ENCODE measurements at places on chromosomes 2 and 18.

DNA sequence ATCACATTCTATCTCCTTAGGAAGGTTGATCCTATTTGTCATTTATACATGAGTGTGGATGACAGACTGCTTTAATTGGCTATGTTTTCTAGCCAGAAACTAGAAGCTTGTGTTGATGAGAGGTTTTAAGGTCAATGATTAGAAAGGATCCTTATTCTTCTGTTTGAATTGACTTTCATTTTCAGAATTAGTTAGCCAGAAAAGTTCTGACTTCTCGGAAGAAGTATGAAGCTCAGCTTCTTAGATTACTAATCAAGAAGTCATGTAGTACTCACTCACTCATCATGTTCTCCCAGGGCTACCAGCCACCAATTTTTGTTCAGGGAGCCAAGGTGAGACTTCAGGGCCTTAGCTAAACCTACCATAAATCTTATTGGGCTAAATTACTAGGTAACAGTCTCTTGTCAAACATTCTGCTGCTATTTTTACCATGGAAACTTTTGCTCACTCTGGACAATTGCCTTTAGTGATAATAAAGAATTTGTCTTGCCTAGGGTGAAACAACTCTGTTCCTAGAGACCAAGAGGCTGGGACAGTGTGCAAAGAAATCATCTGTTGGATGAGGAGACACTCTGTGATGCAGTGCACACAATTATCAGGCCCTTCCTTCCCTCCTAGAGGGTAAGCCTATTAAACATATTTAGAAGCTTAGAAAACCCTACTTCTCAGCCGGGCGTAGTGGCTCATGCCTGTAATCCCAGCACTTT is 111.6 kb upstream of the DNMT3A start:
- DNase-seq, result no peak

DNA sequence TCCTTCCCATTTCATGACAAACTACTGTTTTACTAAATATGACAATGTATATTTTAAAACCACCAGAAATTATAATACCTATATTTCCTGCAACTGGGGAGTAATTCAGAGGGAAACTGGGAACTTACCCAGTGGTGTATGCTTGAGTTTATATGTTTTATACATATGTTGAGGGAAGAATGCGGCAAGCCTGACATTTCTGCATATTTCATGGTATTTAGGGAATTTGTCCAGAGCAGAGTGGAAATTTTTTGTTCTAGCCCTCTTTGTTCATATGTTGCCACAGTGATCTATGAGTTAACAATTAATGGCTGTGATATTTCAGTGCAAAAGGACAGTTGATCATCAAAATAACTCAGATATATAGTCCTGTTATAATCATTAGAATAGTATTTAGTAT is 230.8 kb upstream of the VWC2L start:
- DNase-seq, result no peak

DNA sequence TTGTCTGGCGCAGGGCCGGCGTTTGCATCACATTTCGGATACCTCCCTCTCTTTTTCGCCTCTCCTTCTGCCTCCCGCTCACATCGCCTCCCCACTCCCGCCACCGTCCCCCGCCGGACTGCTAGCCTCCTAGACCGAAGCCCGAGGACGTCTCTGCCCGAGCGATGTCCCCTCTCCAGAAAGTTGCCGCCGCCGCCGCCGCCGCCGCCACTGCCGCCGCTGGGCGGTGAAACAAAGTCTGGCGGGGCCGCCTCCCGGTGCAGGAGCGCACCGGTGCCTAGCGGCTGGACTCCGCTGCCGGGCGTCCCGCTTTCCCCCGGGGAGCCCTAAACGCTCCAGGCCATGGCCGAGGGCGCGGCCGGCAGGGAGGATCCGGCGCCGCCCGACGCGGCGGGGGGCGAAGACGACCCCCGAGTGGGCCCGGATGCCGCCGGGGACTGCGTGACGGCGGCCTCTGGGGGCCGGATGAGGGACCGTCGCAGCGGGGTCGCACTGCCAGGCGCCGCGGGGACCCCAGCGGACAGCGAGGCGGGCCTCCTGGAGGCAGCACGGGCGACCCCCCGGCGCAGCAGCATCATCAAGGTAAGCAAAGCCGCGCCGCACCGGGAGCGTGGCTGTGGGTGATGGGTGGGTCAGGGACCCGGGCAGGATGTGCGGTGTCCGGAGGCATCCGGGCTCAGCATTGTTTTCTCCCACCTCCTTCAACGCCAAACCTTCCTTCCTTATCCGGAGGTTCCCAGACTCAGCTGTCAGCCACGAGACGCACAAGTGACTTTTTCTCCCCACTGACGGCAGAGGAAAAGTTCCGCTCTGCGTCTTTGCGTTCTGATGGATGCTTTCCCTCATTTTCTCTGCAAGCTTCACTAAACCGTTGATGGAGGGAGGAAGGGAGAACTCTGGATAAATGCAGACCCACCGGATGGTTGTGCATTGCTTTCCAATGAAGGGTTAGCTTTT is 643 bp downstream of the PLCL1 start:
- DNase-seq, result peak; percentile 82

DNA sequence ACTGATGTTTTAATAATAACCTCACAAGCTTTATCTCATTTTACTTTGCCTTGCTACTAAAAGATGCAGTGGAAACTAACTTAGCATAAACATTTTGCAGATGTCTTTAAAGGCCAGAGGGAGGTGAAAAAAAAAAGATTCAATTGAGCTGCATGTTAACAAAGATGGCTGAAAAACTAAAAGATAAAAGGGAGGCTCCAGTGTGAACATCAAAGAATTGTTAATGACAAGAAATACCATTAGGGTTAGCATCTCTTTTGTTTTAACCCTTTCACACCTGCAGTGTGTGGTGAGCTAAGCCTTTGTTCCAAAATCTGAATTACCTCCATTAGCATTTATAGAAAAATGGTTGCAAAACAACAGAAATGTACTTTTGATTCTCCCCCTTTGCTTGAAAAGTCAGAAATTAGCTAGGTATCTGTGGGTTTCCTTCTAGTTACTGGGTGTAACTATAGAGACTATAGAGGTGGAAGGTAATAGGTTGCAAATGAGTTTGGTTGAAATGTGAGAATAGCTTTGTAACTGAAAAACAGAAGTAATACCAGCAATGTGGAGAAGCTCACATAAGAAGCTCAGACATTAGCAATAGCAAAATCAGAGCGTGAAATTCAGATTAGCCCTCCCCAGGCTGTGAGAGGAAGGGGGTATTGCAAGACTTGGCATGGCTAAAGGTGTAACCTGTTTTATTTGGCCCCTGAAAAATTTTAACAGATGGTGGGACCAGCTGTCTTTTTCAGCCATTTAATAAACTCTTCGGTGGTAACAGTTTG is 34.8 kb upstream of the SP5 start:
- DNase-seq, result no peak

DNA sequence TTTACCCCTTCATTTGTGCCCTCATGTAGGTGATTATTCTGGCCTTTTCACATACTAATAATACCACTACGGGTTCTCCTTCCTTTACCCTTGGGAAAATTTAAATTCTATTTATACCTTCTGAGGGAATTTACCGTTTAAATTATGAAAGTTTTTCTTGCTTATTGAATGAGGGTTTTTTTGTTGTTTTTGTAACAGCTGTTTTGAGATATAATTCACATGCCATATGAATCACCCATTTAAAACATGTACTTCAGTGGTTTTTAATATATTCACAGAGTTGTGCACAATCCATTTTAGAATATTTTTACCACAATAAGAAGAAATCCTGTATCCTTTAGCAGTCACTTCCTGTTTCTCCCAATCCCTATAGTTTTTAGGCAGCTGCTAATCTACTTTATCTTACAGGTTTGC is 54.7 kb downstream of the EML4 start:
- no peak for DNase-seq

DNA sequence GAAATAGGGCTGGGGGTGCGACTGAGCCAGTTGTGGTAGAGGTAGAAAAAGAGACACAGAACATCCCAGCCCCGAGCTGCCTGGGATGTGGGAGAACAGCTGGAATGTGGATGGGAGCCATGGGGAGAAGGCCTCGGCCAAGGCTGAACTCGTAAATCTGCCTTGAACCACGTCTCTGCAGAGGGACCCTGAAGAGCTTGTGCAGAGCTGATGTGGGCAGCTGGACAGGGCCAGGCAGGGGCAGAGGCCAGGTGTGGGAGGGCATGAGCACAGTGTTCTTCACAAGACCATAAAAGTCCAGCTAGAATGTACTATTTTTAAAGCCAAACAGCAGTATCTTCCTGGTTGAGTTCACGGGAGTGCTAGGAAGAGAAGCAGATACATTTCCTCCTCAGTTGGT is 5.7 kb downstream of the TCF23 start:
- no peak for DNase-seq

- no peak for DNase-seq
These were observed 1134.8 kb upstream of the ZEB2 start for GRCh38 chr2:145654746-145655145.

DNA sequence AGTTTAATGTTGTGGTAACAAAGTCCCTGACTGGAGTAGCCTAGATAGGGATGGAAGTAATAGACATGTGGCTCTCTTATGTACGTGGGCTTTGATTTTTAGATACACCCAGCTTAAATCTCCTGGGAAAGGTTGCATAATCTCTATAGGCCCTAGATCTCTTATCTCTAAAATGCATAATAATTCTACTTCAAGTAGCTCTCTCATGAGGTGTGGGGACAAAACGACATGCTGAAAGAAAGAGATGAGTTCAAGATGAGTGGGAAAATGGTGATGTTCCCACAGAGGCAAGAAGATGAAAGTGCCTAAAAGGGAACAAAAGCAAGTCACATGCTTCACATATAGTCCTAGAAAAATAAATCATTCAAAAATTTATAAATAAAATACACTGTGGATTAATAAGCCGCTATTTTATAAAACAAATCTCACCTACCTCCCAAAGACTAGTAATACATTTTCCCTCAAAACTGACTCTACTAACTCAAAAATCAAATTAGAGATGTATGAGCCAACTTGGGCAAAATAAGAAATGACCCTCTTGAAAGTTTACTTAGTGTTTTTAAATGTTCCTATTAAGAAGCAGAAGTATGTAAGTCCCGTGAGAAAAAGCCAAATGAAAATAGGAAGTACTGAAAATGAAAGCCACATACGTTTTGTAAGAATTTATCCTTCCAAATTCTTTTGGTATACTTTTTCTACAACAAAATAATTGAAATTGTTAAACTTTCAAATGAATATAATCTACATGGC is 148.2 kb upstream of the ITGA4 start:
- no peak for DNase-seq
